Esophagus squamous epithelium (tissue), 5 donors: ENCODE measurements at places on chromosomes 6 and 20.

GRCh38 chr6:7649037-7649810 is 59.2 kb downstream of the SNRNP48 start:
- no peak for DNase-seq

DNA sequence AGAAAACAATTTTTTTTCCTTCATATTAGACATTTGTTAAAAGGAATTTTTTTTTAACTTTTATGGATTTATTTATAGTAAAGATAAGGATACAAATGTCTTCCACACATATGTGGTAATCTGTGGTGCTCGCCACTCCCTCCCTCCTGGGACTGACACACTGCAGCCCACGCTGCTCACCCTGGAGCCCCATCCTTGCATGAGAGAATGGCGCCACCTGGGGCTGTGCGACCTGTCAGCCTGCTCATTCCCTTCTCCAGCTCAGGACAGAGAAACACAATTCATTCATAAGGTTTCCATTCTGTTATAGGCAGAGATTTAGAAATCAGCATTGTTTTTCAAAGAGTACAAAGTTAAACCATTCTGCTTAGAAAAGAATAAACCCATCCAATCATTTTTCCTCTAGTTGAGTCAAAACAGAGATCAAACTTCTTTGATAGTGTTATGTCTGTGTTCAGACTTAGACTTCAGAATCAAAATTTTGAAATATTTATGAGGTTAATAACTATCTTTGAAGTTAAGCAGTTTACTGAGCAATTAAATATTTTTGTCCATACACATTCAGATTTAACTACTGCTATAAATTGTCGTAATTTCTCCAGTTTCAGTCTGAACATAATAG is 42.8 kb upstream of the DYNLRB1 start:
- no peak for DNase-seq

- DNase-seq: peak; percentile 63
These were observed 9.5 kb upstream of the HLA-DOA start for GRCh38 chr6:33018904-33019303.

GRCh38 chr6:139030228-139030963 is 1.9 kb downstream of the ABRACL start:
- no peak for DNase-seq

DNA sequence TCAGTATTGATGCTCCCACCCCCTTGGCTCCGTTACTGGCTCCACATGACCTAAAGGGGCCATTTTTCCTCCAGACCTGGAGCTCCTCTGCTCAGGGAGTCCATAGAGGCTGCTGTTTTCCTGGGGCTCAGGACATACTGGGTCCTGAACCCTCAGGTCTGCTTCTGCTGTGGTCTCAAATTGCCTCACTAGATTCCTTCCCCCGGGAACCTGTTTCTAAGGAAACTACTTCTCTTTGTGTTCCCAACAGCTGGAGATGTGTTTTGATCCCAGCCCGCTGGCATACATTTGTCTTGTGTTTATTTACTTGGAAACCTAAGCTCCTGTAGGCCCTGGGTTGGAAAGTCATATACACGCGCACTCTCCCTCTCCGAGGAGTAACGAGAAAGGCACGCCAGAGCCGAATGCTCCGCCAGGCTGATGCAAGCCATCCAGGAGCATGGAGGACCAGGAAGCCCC is 222.8 kb downstream of the UST start:
- no peak for DNase-seq

DNA sequence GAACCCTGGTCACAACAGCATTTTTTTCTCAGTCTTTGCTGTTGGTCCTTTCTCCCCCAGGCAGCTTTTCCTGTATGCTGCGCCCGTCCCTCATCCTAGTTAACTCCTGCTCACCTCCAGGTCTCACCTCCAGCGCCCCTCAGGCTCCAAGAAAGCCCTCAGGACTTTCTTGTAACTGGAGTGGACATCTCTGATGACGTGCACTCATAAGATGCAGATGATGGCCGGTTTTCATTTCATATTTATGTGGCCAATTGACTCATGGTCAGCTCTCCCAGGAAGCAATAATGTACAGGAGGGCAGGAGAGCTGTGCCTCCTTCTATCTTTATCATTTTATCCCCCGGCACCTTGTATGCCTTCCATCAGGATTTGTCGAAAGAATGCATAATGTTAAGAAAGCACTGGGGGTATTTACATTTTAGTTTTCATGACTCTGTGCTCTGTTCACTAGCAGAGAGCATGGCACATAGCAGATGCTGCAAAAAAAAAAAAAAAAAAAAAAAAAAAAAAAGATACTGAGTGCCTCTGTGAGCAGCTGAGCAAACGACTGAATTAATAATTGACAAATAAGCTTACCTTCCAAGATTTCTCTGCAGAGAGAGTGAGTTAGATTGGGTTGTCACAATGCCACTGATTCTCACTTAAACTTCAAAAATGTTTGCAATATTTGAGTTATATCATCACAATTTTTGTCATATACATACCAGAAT is 170.2 kb downstream of the DOK5 start:
- no peak for DNase-seq

DNA sequence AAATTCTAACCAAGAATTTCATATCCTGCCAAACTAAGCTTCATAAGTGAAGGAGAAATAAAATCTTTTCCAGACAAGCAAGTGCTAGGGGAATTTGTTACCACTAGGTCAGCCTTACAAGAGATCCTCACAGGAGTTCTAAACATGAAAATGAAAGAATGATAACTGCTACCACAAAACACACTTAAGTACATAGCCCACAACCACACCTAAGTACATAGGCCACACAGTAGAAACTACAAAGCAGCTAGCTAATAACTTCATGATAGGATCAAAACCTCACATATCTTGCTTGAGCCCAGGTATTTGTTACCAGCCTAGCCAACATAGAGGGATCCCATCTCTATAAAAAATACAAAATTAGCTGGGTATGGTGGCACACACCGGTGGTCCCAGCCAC is 50.4 kb downstream of the IRAK1BP1 start:
- no peak for DNase-seq

GRCh38 chr6:3908223-3908622 is 59.0 kb downstream of the FAM50B start:
- no peak for DNase-seq

DNA sequence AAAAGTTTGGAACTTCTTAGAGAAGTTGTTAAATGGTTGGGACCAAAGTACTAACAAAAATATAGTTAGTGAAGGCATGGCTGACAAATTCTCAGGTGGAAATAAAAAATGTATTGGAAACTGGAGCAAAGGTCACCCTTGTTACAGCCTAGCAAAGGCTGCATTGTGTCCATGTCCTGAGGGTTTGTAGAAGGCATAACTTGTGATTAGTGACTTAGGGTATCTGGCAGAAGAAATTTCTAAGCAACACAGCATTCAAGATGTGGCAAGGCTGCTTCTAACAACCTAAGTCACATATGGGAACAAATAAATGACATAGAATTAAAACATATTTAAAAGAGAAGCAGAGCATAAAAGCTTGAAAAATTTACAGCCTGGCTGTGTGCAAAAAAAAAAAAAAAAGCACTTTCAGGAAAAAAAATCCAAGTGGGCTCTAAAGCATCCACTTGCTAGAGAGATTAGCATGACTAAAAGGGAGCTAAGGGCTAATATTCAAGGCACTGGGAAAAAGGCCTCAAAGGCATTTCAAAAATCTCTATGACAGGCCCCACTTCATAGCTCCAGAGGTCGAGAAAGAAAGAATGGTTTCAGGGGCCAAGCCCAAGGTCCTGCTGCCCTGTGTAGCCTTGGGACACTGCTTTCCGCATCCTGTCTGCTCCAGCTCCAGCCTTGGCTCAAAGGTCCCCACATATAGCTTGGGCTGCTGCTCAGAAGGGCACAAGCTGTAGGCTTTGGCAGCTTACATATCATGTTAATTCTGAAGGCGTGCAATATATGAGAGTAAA is 453.2 kb upstream of the PTCHD4 start:
- DNase-seq: no peak

GRCh38 chr20:52761867-52762266 is 210.3 kb upstream of the TSHZ2 start:
- DNase-seq: no peak

GRCh38 chr6:75201021-75201420 is 4.8 kb downstream of the COL12A1 start:
- no peak for DNase-seq

- no peak for DNase-seq
These were observed 10.1 kb upstream of the BTBD3 start for GRCh38 chr20:11907621-11908020.

DNA sequence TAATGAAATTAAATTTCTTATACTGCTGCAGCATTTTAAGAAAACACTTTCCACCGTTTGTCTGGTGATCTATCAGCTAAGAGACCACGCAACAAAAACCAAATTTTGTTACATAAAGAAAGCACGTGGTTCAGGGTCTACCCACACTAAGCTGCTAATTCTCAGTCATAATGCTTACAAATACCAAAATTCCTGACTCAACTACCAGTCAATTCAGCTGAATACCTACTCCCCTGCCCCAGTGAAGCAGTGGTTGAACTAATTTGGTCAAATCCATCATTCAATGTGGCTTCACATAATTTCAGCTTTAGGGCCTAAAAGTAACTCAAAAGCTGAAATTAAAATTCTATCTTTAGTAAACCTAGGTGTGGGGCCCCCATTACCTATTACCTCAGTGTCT is 468.6 kb upstream of the ARID1B start:
- no peak for DNase-seq

DNA sequence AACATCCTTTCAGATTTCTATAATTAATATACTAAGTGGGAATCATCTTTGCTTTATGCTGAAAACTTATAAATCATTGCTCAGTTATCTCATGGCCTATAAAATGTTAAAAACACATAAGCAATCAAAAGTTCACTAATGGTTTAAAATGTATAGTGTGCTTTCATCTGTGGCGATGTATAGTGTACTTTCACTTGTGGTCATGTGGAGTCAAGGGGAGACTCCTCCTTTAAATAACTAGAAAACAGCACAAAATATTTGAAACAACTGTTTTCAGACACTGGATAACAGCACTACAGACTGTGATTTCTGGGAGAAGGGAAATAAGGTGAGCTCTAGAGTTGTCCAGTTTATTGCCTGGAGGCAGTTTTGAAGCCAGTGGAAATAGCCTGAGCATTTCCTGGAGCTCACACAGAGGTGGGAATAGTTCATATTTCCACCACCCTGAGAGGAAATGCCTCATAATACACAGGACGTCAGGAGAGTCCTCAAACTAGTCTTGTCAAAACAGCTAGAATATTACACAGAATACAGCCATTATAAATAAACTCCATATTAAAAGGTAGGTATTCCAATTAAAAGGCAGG is 89.4 kb downstream of the CEP162 start:
- no peak for DNase-seq

DNA sequence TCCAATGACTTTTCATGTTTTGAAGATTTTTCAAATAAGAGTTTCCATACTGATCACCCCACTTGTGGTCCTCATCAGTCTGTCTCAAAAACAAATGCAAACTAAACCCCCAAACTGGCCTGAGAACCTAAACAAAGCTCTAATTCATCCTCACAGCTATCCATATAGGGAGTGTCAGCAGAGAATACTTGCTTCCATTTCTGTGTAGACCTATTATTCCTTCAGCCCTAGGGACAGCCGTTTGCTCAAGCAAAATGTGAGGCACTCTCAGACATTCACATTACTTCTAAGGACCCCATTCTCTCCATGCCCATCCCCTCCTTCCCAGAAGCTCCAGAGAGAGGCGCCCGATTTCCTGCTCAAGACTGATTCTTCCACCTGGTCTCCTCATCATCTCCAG is 24.6 kb downstream of the DNAAF9 start:
- DNase-seq: no peak

DNA sequence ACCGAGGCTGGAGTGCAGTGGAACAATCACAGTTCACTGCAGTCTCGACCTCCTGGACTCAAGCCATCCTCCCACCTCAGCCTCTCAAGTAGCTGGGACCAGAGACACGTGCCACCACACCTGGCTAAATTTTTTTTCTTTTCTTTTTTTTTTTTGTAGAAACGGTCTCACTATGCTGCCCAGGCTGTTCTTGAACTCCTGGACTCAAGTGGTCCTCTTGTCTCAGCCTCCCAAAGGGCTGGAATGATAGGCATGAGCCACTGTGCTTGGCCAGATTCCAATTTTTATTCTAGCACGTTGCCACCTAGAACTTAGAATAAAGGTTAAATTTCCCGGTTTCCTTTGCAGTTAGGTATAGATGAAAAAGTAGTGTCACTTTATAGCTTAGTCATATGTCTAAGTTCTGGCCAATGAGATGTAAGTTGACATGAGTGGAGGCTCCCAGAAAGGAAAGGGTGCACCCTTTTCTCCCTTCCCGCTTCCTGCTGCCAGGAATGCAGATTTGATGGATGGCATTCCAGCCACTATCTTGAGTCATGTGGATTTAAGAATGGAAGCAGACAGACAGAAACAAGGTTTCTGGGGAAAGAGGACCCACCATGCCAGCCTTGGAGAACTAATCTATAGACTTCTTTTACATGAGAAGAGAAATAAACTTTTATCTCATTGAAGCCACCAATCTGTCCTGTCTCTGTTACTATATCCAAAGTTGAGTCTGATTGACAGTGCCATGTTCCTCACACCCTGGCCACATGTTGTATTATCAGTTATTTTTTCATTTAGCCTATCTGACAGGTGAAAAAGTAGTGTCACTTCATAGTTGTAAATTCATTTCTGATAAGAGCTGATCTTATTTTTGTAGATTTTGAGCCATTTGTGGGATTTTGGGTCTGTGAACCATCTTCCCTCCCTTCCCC is 60.6 kb upstream of the NCOA3 start:
- DNase-seq: no peak

- DNase-seq: no peak
These were observed 126.0 kb upstream of the AKIRIN2 start for GRCh38 chr6:87828044-87828443.

GRCh38 chr6:159400826-159401225 is 231.6 kb downstream of the FNDC1 start:
- no peak for DNase-seq

DNA sequence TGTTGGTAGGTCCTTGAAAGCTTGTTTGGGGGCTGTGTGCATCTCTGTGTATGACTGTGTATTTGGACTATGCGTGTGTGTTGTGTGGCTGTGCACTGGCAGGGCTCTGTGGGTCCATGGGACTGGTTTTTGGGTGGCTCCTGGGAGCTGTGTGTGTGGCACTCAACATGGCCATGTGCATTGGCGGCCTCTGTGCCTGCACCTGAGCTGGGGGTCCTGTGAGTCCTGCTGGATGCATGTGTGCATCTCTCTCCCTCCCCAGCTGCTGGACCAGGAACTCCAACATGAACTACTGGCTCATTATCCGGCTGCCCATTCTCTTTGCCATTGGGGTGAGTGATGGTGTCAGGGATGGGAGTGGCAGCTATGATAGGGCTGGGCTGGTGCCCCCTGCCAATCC is 30.1 kb downstream of the GLP1R start:
- DNase-seq: no peak

DNA sequence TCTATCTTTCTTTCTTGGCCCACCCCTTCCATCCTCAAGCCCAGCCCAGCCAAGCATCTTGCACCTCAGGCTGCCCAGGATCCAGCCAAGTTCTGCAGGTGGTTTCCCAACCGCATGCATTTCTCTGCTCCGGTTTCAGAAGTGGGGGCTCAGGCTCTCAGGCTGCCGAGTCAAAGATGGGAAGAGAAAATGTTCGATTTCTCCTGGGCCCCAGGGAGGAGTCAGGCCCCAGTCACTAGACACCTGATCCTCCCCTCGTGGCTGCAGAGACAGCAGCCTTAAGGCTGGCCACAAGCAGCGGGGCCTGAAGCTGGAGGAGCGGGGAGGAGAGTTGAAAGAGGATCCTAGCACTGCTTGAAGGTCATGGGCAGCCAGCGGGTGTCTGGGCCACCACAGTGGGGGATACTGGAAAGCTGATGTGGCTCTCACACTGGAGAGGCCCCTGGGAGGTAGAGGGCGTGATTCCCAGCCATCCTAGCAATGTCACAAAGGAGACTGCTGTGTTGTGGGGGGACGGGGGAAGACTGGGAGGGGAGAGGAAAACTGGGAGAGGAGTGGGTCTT is 42.2 kb upstream of the ZFAND3 start:
- no peak for DNase-seq
